Posterior vena cava (tissue), 2 donors: ENCODE measurements at places on chromosomes 2 and 18.

- DNase-seq, result no peak
These were observed 28.7 kb downstream of the MGAT4A start for GRCh38 chr2:98702127-98702802.

- DNase-seq, result peak; percentile 51
These were observed 64.5 kb downstream of the TWIST2 start for GRCh38 chr2:238912228-238912915.

GRCh38 chr2:111071600-111072171 lies 49.0 kb upstream of the BCL2L11 start:
- DNase-seq, result no peak

DNA sequence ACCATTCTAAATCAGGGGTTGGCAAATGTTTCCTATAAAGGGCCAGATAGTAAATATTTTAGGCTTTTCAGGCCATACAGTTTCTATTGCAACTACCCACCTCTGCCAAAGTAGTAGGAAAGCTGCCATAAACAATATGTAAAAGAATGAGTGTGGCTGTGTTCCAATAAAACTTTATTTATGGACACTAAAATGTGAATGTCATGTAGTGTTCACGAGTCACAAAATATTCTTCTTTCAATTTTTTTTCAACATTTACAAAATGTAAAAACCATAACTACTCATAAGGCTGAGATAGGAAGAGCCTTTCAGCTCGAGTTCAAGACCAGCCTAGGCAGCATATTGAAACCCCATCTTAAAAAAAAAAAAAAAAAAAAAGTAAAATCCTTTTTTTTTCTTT lies 13.4 kb downstream of the KCNG3 start:
- no peak for DNase-seq

DNA sequence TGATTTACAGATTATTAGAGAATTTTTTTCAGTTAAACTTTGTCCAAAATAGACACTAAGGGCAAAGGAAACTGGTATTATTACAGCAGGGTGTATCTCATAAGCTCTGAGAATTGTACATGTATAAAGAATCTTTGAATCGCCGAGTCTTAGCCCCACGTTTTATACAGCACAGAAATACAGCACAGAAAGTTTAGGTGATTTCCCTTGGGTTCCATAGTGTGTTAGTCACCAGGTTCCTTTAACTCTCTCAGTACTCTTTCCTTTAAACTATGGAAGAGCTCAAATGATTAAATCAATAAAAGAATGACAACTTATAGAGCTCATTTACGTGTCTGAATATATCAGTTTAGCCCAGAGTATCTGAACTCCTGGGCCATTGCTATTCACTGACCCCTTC lies 256.8 kb downstream of the NEDD4L start:
- DNase-seq, result no peak

DNA sequence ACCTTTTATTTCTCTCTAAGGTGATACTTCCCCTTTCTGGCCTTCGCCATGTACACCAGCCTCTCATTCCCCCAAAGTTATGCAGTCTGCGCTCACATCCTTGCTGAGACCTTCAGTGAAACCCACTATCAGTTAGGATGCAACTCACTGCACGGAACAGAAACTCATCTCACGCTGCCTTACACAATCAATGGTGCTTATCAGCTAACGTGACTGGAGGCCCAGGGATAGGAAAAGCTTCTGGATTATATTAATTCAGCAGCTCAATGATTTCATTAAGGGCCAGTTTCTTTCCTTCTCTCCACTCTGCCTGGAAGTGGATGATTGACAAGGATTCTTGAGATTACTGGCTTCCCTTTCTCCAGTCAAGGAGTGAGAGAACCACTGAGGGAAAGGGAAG lies 44.8 kb downstream of the CDH2 start:
- DNase-seq, result no peak
